ENCODE measurements at places on chromosomes 13 and 19. TPM values are rescaled to one million over a fixed set of nuclear protein-coding genes. Genes with fewer than 3 reads are reported as not detected.
A peak's percentile ranks its signal among the peaks of the same experiment; 100 is the strongest.

DNA sequence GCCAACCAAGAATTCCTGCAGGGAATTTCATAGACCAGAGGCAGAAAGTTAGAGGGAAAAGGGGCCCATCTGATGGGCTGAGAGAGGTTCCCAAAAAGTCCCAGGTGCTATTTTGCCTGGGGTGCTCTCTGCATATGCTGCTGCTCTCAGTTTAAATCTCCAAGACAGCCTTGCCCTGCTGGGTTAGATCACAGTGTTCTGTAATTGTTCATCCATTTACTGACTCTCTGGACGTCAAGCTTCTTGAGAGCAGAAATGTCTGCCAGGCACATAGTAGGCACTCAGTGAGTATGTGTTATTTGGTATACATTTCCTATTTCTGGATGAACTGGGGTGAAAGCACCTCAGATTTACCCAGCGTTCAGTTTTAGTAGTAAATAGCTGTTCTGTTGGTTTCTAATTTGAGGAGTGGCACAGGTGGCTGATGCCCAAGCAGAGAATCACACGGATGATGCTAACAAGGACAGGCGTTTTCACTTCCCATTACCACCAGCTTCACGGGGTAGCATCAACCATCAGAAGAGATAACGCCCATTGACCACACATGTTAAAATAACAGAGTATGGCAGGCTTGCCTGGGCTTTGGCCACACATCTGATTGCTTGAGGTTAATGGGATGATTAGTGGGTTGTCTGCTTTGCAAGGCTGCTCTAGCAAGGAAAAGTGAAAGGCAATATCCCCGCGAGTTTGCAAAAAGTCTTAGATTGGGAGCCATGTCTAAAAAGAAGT is 161.1 kb downstream of the SLC7A1 start:
- peaks cover 23% of the 10 kb centered on the region for H3K27me3 ChIP-seq
- no peak overlapping the region for H3K4me3 ChIP-seq
- no peaks in the 10 kb centered on the region for H3K36me3 ChIP-seq

GRCh38 chr13:110306340-110306959 is 507 bp downstream of the COL4A1 start:
- no peak for DNase-seq
- H3K27me3 ChIP-seq: peaks cover 77% of the 10 kb centered on the region
- H3K4me1 ChIP-seq: peaks cover 5% of the 10 kb centered on the region
- H3K36me3 ChIP-seq: peaks cover 2% of the 10 kb centered on the region

ZNF442 gene
- 1.2 TPM for total RNA-seq

FAM83E gene
- total RNA-seq: 5.1 TPM

UHRF1 gene
- total RNA-seq: 161 TPM

DNA sequence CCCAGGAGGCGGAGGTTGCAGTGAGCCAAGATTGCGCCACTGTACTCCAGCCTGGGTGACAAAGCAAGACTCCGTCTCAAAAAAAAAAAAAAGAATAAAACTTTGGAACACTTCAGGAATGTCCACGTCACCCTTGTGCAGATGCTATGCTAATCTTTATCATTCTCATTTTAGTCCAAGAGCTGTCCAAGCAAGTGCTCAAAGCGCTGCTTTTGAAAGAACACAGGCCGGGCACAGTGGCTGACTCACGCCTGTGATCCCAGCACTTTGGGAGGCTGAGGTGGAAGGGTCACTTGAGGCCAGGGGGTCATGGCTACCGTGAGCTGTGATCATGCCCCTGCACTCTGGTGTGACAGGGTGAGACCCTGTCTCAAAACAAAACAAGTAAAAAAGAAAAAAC is 11.1 kb upstream of the UQCR11 start:
- DNase-seq: no peak
- H3K36me3 ChIP-seq: peaks cover 44% of the 10 kb centered on the region
- H3K4me3 ChIP-seq: no peak overlapping the region
- H3K27ac ChIP-seq: peak overlapping the region; percentile 63

- no peaks in the 10 kb centered on the region for H3K27me3 ChIP-seq
- DNase-seq: peak; percentile 52
- peaks cover 67% of the 10 kb centered on the region for H3K36me3 ChIP-seq
- H3K4me1 ChIP-seq: peaks cover 30% of the 10 kb centered on the region
- no peak overlapping the region for H3K4me3 ChIP-seq
Measured at GRCh38 chr13:99342723-99343315, 35.6 kb upstream of the GPR183 start.

Measured in activated CD4-positive, alpha-beta T cell treated with anti-CD3 and anti-CD28 coated beads, Interleukin-2, amount 10 ng/mL, durations not matched to agents 24 days and 14 days (primary cell).